ENCODE measurements at places on chromosomes 3 and 15.

DNA sequence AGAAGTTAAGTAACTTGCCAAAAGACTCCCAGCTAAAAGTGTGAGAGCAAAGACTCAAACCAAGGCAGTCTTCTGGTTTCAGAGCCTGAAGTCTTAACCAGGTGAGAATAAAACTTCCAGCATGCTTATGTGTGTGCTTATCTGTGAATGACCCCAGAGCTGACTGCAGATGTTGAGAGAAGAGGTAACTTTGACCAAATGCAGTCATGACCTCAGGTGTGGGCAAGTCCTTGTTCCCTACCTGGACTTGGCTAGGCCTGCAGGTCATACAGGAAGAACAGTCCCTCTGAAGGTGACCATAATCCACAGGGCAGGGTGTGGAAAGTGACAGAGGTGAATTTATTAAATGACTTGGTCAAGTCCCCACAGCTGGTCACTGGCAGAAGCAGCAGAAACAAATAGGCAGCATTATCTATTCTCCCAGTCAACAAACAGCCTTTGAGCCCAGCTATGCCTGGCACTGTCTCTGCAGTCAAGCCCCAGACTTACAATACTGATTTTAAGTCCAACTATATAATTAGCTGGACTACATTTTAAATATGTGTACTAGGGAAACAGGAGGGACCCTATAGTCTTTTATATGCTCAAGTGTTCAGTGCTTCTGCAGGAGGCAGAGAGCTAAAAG is 3.0 kb upstream of the CPEB1 start:
- no peak for DNase-seq

GRCh38 chr3:150341891-150342290 is 66.2 kb upstream of the TSC22D2 start:
- DNase-seq, result no peak

DNA sequence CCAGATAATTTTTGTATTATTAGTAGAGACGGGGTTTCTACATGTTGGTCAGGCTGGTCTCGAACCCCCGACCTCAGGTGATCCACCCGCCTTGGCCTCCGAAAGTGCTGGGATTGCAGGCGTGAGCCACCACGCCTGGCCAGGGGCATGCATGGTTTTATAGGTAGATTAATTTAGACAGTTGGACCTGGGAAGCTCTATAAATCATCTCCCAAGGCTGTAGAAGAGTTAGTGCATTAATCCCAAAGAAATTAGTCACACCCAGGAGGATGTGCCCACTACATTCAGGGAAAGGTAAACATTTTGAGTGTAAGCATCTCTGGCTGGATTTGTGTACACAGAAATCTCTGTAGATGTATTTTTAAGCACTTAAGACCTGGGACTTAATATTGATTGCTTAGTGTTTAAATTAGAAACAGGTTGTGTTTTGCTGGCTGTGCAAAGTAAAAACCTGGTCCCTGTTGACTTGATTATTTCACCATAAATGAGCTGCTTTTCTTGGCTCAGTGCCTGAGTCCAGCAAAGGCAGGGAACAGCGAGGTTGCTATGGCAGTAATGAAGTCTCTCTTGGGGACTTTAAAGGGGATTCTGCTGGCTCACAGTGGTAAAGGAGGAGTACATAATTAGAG is 19.2 kb downstream of the EXOSC7 start:
- no peak for DNase-seq

DNA sequence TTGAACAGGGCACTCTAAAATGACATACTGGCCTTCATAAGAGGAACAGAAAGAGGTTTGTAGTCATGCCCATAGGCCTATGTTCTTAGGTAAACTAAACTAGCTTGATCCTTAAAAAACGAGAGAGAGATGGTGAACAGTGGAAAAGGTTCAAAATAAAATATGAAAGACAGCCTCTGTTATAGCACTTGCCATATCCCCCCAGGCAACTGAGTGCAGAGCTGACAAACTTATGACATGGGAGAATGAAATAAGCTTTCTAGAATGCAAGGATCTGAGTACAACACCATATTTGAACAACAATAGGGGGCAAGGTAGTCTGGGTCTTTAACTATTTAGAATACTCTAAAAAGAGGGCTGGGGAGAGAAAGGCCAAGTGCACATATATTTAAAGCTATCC is 700.6 kb upstream of the CFAP20DC start:
- no peak for DNase-seq

DNA sequence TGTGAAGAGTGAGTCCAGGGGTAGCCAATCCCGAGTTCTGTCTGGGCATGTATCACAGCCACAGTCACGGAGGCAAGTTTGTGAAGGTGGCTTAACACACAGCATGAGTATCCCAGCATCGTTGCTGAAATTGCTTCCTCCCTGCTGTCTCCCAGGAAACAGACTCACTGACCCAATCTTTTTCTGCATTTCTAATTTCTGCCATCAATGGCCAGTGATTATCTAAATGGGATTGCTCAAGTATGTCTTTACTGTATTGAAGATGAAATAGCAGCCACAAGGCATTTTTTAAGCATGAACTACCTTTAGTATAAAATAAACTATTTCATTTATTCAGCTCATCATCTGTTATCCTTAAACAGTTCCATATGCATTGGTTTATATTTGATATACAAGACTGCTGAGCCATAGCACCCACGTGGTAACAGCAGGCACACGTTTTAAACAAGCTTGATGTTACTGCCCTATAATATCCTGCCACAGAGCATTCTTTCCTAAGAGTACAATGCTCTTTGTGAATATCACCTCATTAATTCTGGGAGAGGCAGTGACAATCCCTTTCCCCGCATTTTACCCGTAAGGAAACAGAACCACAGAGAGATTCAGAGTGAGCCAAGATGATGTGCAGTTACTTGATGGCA is 276.6 kb upstream of the THBS1 start:
- no peak for DNase-seq
